ENCODE measurements at places on chromosomes 3 and 15.
A peak's percentile ranks its signal among the peaks of the same experiment; 100 is the strongest.

- DNase-seq: no peak
These were observed 206.5 kb downstream of the LPP start for GRCh38 chr3:188360364-188360881.

DNA sequence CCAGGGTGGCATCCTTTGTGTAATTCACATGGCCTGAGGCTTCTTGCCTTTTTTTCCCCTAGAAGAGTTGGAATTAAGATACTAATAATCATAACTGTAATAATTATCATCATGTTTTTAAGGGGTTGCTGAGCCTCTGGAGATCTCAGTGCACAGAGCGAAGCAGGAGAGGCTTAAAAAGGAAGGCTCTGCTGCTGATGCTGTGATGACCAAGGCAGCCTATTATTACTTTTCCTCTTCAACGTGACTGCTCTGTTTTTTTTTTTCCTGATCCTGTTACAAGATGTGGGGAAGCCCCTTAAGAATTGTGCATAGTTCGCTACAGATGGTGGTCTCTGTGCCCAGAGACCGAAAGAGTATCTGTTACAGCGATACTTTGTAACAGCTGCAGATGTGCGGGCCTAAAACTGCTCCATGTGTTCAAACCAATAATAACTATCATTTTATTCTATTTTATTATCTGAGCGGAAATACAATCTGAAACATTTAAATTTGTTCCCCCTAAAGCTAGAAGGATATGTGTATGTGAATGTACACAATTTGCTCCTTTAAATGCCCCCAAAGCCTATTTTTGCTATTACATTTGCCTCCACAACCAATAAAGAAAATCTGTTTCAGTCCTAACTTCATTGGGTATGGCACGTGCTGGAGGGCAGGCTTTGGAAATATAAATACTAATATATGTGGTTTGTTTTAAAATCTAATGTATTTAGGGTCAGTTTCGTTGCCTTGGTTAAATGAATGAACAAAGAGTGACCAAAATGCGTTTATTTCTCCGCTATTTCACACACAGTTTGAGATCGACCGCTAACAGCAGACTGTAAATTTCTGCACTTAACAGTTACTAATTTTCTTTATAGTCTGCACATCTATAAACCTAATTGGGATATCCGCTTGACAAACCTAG is 4.6 kb downstream of the SHOX2 start:
- DNase-seq: no peak

GRCh38 chr3:193078996-193079753 is 161.5 kb upstream of the MB21D2 start:
- DNase-seq: no peak

DNA sequence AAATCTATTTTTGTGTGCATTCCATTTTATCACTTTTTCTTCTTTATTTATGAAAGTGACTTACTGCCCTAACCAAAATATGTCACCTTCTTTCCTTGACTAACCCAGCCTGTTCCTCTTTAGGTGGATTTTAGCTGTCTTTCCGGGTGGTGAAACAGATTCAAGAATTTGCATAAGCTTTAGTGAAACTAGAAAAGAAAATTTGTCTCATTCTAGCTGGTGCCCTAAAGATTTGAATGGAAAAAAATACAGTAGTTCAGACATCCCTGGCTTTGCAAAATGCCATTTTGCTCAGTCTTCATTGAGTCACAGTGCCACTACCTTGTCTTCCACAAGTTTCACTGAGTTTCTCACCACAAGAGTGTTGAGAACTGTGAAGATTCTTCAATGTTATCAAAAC is 28.2 kb upstream of the CCDC50 start:
- no peak for DNase-seq

DNA sequence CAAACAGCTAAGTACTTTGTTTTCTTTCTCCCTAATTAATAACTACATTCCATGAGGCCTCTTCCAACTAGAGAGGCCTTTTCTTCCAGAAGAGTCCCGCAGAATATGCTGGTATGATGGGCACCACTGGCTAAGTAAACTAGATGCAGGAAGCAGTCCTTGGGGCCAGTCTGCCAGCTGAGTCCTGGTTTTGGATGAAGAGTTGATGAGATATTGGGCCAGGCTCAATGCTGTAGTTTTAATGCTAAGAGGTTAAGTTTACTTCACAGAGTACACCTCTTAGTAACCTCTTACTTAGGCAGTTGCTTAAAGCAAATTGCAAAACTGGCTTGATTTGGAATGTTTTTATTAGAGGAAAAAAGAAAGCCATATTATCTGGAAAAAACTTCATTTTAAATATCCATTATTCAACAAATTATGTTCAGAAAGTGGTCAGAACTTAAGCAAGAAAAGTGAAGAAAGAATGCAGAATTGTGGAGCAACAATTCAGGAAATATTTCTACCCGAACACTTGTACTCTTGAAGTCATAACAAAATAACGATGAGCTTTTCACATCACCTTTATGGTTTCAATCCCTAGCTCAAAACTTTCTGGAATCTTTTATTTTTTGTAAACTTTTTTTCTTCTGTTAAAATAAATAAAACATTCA is 178.4 kb upstream of the CDIN1 start:
- DNase-seq: no peak

DNA sequence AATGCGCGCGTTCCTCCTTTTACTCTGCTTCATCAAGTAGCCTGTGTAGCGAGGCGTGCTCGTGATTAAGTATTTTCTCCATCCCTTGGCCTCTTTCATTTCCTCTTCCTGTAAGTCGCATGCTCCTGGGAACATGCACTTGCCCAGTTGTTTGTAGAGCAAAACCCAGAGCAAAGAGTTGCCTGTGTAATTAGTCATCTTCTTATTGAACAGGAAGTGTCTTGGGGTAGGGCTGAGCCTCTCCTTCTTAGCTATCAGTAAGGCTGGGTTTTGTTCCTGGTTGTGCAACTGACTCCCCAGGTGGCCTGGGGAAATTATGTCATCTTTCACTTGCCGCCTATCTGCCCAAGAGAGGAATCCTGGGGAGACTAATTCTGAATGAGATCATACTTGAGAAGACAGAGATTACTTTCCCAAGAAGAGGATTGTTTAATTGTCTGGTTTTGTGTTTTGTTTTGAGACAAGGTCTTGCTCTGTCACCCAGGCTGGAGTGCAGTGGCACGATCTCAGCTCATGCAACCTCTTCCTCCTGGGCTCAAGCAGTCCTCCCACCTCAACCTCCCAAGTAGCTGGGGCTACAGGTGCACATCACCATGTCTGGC is 14.9 kb downstream of the LIPH start:
- peak; percentile 76 for DNase-seq

- DNase-seq: no peak
These were observed 18.7 kb downstream of the MFSD1 start for GRCh38 chr3:158820521-158820920.

DNA sequence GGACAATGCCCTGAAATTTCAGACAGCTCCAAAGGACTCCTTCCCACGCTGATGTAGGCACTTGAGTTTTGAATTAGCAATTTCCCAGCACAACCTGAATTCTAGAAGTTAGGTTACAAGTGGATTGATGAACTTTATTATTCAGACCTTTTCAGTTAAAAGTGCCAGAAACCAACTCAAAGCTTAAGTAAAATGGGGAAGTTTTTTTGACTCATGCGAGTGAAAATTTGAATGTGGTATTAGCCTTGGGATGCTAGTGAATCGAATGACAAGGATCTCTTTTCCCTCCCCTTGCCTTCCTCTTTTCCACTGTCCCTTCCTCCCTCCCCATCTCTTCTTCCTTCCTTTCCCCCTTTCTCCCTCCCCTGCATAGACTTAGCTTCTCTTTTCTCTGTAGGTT is 295.1 kb upstream of the PROK2 start:
- DNase-seq: no peak

- DNase-seq: no peak
These were observed 444.5 kb downstream of the PLOD2 start for GRCh38 chr3:145716519-145716918.

GRCh38 chr3:99645277-99646106 is 7.1 kb downstream of the COL8A1 start:
- no peak for DNase-seq

DNA sequence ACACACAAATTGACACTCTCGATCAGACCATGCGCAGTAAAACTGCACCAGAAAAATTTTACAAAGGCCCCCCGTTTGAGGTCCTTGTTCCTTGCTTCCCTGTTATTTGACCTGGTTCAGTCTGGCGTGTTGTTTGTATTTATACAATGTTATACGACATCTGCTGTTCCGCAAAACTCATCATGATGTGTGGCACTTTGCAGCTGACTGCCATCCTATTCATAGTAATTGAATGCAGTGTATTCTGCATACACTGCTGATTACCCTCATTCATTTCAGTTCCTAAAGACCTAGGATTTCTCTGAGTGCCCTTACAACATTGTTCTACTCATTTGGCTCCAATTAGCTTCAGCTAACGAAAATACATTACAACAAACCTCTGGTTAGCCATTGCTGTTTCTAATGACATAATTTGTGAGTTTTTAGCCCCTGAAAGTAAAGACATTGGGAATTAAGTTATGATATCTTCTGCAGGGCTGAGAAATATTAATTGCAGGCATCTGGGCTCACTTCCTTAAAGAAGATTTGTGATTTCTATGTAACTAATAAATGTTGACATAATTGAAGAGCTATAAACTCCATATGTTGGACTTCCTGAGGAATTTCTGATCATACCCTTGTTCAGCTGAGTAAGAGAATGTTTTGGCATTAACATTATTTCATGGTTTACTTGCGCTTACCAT is 75.7 kb downstream of the C3orf38 start:
- no peak for DNase-seq

- DNase-seq: no peak
These were observed 92.9 kb downstream of the UBE3A start for GRCh38 chr15:25345943-25346342.

DNA sequence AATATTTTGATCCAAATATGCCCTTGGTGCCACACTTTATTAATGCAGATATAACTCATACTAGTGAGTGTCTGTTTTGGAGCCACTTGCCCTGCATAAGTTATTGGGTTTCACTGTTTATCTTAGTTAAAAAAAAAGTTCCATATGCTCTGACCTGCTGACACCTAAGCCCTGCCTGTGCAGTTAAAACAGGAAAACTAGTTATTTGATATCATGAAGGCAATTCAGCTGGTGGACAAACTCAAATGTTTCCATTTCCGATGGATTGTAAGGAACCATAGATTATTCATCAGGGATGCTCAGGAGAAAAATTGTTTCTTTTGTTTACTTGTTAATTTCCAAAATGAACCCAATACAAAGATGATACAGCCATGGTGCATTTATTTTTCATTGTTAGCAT is 68.3 kb downstream of the NR2F2 start:
- DNase-seq: no peak

- DNase-seq: no peak
These were observed 281.1 kb upstream of the PROK2 start for GRCh38 chr3:72065872-72066641.

DNA sequence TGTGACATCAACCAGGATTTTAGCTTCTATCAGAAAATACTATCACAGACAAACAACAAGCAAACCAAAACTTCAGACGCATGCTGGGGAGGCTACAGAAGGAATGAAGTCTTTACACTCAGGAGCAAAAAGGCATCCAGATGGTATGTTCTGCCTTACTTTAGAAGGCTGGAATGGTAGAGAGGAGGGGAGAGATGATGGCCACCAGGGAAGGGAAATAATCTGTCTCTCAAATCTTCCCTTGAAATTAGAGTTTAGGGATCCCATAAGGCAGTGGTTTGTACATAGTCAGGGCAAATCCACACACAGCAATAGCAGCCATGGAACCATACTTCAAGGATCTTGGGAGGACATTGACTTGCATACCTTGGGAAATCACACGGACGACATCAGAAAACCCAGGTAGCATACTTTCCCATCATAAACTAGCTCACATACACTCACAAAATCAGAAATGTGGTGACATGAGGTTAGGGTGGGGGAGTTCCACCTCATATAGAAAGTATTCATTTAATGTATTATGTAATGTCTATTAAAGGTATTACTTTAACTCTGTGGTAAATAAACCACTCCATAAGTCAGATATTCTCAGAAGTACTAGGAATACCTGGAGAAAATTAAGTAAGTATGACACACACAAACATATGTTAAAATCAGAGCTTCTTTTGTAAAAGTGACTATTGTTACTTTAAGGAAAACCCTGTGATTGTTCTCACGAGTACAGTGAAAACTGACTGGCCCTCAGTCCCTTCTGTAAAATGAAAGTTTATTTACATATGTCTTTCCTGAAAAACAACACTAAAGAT is 9.4 kb downstream of the BTLA start:
- DNase-seq: no peak

GRCh38 chr15:85741021-85741421 is 53.7 kb downstream of the KLHL25 start:
- no peak for DNase-seq
